ENCODE measurements at places on chromosomes 3 and 15.

- no peak for DNase-seq
Measured at GRCh38 chr3:167300207-167300606, 79.9 kb downstream of the ZBBX start.

GRCh38 chr15:79053894-79054293 lies 36.7 kb downstream of the RASGRF1 start:
- no peak for DNase-seq

GRCh38 chr3:102532901-102533300 lies 98.1 kb downstream of the ZPLD1 start:
- peak; percentile 32 for DNase-seq

GRCh38 chr3:152021951-152022461 lies 148.6 kb downstream of the SUCNR1 start:
- DNase-seq: peak; percentile 26

- no peak for DNase-seq
Measured at GRCh38 chr3:69218079-69218478, 95.7 kb upstream of the LMOD3 start.

DNA sequence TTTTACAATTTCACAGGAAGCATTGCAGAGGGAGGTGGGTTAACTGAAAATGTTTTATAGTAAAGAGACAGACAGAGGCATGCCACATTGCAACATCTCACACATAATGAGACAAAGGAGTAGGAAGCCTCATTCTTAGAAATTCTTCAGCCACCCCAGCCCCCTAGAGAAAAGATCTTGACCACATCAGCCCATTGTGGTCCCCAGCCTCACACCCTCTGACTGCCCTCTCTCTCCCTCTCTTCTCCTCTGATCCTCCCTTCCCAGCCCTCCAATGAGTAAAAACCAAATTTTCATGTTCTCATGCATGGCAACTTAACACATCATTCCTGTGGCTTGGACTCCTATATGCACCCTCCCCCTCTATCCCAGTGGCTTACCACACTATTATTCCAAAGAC lies 174.1 kb downstream of the UACA start:
- peak; percentile 38 for DNase-seq

DNA sequence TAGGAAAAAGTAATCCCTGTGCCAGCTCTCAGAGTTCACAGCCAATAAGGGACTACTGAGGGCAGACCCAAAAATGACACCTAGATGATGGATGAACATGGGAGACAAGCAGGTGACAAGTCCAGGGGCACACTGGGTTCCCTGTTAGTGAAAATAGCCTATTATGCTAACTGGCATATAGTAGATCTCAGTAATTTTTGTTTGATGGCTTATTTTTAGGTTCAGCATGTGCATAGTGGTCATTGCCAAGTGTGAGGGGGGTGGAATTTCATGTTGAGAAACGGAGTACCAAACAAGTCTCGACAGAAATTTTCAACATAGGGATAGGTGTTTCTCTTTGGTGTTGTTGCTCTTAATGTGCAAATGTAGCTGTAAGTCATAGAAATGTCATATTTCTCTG lies 6.4 kb upstream of the ITGB5 start:
- no peak for DNase-seq

DNA sequence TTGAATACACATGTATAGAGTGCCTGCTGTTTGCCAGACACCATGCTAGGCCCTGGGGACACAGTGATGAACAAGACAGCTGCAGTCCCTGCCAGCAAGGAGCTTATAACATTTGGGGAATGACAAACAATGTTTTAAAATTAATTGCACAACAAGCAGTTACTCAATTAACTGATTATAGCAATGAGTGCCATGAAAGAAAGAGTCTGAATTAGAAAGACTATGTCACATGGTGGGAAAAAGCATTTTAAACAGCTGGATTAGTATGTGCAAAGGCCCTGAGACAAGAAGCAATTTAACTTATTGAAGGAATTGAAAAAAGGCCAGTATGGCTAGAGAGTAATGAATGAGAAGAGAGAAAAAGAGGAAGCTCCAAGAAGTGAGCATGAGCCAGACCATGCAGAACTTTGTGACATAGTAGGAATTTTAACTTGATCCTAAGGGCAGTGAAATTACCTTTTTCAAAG lies 64.5 kb upstream of the PLXNA1 start:
- no peak for DNase-seq

DNA sequence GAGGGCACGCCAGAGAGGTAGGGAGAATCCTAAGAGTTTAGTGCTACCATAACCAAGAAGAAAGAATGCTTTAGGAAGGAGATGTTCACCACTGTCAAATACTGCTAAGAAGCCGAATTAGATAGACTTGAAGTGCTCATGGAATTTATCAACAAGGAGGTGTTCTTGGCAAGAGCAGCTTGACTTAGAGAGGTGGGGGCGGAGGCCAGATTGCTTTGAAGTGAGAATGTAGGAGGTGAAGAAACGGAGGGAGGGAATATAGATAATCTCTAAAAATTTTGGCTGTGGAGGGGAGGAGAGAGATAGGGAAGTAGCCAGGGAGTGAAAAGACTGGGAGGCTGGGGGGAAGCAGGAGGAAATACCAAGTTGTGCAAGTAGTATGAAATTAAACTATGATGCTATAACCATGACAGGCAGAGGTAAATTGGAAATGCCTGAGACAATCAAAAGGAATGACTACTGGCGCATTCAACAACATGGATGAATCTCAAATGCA lies 35.5 kb downstream of the GADL1 start:
- DNase-seq: no peak

GRCh38 chr15:29656636-29657475 lies 165.4 kb downstream of the TJP1 start:
- DNase-seq: no peak

DNA sequence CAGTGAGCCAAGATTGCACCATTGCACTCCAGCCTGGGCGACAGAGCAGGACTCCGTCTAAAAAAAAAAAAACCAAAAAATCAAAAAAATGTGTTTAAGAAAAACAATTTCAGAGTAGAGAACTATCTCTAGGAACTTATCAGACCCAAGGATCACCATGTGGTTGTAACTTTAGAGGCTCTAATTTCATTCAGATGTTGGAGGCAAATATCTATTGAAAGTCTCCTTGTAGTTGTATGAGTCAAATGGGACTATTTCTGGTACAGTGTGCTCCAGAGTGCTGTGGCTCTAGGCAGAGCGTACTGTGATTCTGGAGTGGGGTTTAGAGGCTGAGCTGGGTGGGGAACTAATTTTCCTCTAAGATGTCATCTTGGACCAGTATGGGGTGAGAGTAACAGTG lies 398.7 kb downstream of the SHQ1 start:
- DNase-seq: no peak

GRCh38 chr15:58559904-58560588 lies 128.3 kb downstream of the LIPC start:
- no peak for DNase-seq

GRCh38 chr3:16516695-16517481 lies 3.4 kb upstream of the RFTN1 start:
- peak; percentile 53 for DNase-seq

DNA sequence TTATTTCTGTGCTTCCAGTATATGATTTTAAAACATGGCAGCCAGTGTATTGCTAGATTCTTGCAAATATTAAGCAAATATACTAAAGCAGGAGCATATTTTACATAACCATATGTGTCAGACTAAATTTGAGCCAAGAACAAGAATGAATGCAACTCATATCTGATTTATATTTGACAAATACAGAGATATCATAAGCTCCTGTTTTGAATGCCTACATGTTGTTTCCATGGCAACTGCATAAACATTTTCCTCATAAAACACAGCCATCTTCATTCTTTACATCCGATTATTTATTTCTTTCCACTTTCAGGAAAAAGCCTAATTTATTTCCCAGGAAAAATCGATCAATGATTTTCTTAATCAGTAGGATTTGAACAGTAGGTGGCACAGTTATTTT lies 172.2 kb upstream of the TSPAN3 start:
- DNase-seq: no peak

- no peak for DNase-seq
Measured at GRCh38 chr15:71048913-71049675, 66.2 kb upstream of the THSD4 start.

- DNase-seq: no peak
Measured at GRCh38 chr15:66777054-66777453, 75.0 kb downstream of the SMAD6 start.

DNA sequence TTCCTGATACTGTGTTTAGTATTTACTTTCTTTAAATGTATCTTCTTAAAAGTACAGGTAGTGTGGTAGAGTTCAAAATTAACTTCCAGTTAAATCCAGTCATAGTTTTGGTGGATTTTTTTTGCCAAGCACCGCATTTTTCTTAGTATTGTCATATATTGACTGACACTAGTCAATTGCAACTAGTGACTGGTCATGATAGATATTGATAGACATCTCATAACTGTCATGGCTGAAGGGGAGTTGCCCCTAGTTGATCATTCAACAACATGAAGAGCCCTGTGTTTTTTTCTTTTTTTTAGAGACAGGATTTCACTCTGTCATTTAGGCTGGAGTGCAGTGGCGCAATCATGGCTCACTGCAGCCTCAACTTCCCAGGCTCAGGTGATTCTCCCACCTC lies 22.1 kb downstream of the RAB8B start:
- peak; percentile 56 for DNase-seq

DNA sequence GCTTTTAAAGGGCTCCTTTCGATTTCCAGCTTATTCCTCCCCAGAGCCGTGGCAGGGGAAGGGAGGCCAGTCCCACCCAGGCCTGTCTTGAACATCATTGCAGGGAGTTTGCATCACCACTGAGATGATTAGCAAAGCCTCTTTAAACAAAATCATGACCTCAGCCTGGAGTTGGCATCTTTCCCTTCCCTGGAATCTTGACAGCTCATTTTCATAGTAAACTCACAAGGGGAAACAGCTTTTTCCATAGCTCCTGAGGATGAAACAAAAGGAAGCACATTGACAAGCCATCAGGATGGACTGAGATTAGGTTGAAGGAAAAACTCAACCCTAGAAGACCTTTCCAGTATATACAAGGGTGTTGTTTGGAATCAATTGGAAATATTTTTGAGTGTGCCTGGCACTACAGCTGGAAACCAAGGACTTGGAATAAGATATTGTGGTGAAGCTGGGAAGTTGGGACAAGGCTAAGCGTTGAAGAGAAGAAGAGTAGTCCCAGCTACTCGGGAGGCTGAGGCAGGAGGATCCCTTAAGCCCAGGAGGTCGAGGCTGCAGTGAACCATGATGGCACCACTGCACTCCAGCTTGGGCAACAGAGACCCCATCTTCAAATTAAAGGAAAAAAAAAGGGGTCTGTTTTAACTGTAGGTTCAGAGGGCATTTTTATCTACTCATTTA lies 3.1 kb upstream of the LARP6 start:
- DNase-seq: no peak

GRCh38 chr3:41196499-41197410 lies 2.5 kb upstream of the CTNNB1 start:
- DNase-seq: no peak

GRCh38 chr3:178536211-178537079 lies at the start of gene KCNMB2:
KCNMB2 (plus strand) TSS chr3:178536436.
- no peak for DNase-seq

DNA sequence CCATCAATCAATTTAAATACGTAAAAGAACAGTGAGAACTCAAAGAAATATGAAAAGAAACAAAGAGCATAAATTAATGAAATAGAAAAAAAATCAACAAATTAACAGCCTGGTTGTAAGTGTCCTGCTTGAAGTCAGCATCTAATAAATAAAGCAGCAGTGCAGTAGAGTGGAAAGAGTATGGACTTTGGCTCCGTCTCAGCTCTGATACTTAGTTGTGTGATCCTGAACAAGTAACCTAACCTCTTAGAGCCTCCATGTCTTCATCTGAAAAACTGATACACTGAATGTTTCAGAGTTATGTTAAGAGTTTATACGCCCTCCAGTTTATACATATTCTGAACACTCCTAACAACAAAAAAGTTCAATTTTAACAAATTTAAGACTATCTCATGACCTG lies 44.6 kb downstream of the TFDP2 start:
- DNase-seq: no peak

GRCh38 chr3:119630128-119630879 lies 30.1 kb downstream of the POPDC2 start:
- DNase-seq: peak; percentile 26

DNA sequence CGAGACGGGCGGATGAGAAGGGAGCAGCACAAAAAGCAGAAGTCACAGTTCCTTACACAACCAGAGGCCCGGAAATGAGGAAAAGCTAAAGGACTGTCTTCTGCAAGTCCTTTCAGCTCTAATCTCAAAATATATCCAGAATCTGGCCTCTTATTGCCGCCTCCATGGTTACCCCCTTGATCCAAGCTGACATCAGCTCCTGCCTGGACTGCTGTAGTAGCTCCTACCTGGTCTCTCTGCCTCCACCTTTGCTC lies 324.0 kb upstream of the ROPN1 start:
- DNase-seq: no peak

DNA sequence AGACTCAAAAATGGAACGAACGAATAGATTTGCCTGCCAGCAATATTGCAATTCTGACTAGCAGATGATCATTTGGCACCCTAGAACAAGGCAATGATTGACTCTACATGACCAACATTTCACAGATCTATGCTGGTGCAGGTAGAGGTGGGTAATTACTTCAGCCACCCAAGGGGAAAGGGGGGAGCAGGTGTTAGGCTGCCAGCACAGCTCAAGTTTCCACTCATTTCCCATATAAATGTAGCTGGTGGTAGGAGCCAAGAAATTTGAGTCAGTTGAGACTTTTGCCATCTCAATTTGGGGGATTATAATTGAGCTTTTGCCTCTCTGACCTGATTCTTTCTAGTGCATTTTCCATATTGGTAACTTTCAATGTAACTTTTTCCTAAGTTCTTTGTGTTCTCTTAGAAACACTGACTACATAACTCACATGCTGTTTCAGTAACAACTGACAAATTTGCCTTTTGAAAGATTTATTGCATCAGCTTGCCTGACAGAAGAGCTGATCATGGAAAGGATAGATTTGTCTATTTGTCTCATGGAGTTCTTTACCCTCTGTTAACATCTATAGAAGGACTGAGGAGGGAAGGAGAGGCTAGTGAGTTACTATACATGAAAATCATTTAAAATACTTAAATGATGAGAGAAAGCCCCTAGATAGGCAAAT lies 902.5 kb downstream of the ZPLD1 start:
- DNase-seq: no peak
